CD8-positive, alpha-beta T cell (primary cell): ENCODE measurements at places on chromosomes 16 and 17. TPM values are rescaled to one million over a fixed set of nuclear protein-coding genes. Genes with fewer than 3 reads are reported as not detected.

DNA sequence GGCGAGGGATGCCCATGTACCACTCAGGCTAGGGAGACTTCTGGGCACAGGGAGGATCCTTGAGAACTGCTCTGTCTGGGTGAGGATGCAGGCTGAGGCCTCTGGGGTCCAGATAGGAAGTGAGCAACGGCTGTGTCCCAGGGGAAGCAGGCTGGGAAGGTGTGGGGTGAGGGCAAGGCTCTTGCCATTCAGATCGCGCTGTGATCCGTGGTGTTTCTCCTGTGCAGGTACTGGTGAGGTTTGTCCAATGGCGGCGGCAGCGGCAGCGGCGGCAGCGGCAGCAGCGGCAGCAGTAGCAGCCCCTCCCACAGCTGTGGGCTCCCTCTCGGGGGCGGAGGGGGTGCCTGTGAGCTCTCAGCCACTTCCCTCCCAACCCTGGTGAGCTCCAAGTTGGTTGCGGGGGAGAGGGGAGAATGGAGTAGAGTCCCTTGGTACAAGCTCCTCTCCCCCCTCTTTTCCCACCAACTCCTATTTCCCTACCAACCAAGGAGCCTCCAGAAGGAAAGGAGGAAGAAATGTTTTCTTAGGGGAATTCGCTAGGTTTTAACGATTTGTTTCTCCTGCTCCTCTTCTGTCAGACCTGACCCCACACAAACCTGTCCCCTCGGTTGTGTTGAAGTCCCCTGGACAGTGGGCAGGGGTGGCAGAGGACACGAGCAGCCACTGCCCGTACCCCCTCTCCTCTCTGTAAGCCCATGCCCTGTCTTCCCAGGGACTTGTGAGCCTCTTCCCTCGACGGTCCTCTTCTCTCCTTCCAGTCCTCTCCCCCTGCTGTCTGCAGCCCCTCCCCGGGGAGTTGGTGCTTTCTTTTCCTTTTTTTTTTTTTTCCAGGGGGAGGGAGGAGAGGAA, 1.9 kb upstream of the PRRT2 start:
- peak; percentile 55 for DNase-seq

- no peak for DNase-seq
Observed at GRCh38 chr17:199191-199604, 17.7 kb upstream of the DOC2B start.

- peak; percentile 42 for DNase-seq
Observed at GRCh38 chr16:87945351-87946042, 5.7 kb upstream of the BANP start.

Gene CCDC40
- total RNA-seq, result 1.2 TPM

Gene UNC119
- 49.9 TPM for total RNA-seq

Gene KRT20
- total RNA-seq, result not detected
